ENCODE measurements at places on chromosomes 6 and 20. TPM values are rescaled to one million over a fixed set of nuclear protein-coding genes. Genes with fewer than 3 reads are reported as not detected.

DNA sequence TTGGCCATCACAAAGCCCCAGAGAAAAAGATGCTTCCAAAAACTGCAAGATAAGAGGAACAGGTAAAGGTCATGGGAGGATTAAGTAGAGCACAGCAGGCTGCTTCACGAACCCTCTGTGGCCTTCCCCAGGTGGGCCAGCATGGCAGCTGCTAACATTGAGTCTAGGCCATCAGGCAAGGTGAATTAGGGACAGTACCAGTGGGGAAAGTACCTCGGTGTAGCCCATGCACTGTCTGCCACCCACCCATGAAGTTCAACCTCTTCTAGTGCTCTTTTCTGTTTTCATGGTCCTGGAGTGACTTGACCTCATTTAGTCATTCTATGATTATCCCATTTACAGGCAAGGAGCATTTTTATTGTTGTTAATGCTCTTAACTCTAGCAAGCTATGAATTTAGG lies 108.6 kb upstream of the DUSP22 start:
- ATAC-seq = no peak

DNA sequence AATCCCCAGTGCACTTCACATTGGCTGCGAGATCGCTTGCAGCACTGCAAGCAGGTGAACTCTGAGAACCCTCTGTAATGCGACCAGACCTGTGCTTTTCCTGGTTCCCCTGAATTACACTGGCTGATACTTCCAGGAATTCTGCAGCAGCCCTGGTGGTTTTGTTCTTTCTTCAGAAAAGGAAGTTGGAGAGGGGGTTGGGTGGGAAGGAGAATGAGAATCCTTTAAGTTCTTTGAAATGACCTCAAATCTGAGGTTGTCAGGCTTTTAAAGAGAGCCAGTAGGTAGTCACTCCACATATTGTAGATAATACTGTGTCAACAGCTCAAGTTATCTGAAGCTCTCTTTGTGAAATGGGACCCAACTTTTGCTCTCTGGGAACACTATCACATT lies 62.4 kb downstream of the GCNT2 start:
- ATAC-seq = no peak

The GID8 gene
- 16.3 TPM for total RNA-seq

- ATAC-seq = peak; percentile 28
Observed at GRCh38 chr6:57097596-57097995, 7.6 kb downstream of the ZNF451 start.

The TRIM10 gene
- total RNA-seq = not detected
